ENCODE measurements at places on chromosomes 6 and 20. TPM values are rescaled to one million over a fixed set of nuclear protein-coding genes. Genes with fewer than 3 reads are reported as not detected.

DNA sequence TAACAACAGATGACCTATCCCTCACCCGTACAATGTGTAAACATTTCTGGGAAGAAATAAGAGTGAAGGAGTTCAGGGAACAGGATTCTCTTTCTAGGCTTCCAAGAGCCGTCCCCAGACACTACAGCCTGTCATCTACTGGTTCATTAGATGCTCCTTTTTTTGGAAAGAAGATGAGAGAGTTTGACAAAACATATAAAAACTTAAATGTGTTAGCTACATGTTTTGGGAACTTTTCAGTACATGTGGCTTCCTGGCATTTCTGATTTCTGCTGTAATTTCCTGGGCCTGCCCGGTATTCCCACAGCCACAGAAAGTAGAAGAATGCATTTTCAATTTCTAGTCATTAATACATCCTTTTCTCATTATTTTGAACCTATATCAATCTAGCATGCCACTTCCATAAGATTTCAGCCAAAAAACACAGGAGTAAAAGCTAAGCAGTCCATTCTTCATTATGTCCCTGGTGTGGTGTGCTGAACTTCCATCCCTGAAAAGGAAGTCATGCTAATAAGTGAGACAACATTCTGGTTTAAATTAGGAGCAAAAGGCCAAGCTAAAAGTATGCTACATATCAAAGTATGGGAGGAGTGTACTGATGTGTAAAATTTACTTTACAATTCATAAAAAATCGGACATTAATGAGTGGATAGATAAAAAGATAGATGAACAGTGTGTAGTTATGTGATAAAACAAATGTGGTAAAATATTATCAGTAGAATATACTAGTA lies 198.2 kb downstream of the WDR27 start:
- no peak for DNase-seq

DNA sequence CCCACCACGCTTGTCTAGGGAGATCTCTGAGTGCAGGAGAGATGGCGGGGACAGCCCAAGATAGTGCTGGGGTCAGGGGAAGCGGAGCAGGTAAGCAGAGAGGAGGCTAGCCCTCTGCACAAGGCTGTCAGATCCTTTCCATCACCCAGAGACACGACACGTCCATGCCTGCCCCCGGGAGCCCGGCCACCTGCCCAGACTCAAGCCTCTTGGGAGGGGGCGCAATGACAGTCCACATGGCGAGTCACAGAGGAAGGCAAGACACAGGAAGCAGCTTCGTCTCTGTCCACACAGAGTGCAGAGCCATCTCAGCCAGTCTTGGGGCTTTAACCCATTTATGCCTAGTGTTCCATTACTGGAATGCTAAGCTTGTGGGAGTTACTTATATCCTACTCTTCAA lies 78.4 kb downstream of the PREX1 start:
- DNase-seq = no peak

- DNase-seq = no peak
Measured at GRCh38 chr6:11978169-11978987, 33.7 kb upstream of the HIVEP1 start.

- no peak for DNase-seq
Measured at GRCh38 chr6:154767003-154767723, 33.9 kb downstream of the SCAF8 start.

DNA sequence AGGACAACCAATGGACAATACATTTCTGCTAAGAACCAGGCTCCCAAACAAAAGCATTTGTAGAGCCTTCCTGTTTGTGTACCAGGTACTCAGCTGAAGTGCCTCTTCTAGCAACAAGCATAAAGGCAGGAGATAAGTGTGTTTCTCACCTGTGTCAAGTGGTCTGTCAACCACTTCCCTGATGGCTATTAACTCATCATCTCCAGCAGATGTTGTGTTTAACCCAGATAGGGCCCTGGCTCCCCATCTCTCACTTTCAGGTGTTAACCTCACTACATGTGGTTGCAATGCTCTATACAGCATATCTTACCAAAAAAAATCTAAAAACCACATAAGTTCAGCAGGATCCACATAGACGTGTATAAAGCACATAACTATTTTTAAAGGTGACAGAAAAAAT lies 9.6 kb upstream of the IL17A start:
- DNase-seq = no peak

JPH2 gene
- 0.07 TPM for total RNA-seq

LINC00237 gene
- total RNA-seq = not detected

GJA1 gene
- 91.2 TPM for total RNA-seq

All from neural crest cell (in vitro differentiated cells).